ENCODE measurements at places on chromosomes 7 and 10. TPM values are rescaled to one million over a fixed set of nuclear protein-coding genes. Genes with fewer than 3 reads are reported as not detected.

DNA sequence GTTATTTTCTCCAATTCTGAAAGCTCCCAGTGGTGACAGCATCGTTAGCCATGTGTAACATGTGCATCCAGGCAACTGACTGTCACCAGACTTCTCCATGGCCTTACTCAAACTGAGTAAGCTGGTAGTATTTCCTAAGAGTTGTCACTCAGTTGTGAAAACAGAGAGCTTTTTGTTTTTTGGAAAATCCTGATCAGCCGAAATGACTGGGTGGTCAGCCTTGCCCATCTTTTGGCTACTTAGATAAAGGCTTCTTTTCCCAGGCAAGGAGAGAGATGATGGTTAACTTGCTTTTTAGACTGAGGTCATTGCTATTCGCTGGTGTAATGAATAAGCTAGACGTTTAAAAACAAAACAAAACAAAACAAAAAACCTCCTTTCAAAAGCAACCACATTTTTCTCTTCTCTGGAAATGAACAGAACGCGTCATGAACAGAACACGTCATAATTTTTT, 159.5 kb upstream of the KLF14 start:
- no peak for DNase-seq

- no peak for DNase-seq
Observed at GRCh38 chr10:98295907-98296306, 27.9 kb upstream of the LOXL4 start.

DNA sequence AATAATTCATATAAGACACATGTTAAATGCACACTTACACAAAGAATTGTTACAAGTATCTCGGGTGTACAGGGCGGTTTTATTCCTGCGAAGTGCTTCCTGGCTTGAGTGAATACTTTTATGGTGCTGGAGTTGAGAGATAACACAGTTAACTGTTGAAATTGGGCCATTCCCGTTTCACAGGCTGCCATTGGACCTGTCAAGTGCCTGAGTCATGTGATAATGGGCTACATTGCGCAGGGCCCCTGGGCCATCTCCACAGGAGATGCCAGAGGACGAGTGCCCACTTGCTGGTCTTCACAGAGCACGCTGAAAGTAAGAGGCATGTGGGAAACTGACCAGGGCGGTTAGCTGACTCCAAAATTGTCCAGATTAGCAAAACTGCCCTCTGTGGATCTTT, 4.8 kb downstream of the FBH1 start:
- no peak for DNase-seq

The PON3 gene
- 8.9 TPM for total RNA-seq

Measured in sciatic nerve (tissue), 2 donors.